CD4-positive, alpha-beta T cell treated with Interleukin-15 for 4 hours (primary cell): ENCODE measurements at places on chromosomes 4 and X.

DNA sequence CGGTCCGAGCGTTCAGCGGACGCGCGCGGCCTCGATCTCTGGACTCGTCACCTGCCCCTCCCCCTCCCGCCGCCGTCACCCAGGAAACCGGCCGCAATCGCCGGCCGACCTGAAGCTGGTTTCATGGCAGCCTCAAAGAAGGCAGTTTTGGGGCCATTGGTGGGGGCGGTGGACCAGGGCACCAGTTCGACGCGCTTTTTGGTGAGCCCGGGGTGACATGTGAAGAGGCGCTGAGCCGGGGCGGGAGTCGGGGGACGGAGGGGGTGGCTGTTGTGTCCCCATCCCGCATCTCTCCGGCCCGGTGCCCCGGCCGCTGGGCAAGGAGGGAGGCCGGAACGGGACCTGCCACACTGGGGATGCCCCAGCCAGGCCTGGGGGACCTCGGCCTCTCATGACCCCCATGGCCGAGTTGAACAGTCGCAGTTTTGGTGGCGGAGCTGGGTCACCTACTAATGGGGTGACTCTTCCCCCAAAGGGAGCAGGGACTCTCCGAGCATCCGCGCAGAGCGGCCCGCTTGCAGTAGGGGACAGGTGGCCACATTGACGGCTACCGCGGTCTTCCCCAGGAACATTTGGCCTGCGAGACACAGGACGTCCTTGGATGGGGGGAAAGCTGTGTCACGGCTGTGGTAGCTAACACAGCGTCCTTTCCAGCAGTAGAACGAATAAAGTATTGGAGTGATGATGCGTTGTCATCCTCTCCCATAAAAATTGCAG lies at the start of gene GK:
Gene GK (plus strand): TSS at position 9 of the 717 bp plus-strand sequence. CDS start 115 bp downstream, at position 124.
- DNase-seq = no peak

- DNase-seq = no peak
These were observed 118.4 kb downstream of the APBB2 start for GRCh38 chr4:41095973-41096372.

- no peak for DNase-seq
These were observed 16.4 kb upstream of the ZNF280C start for GRCh38 chrX:130285069-130285620.

- DNase-seq = no peak
These were observed 887.1 kb upstream of the AGA start for GRCh38 chr4:178329226-178329872.

DNA sequence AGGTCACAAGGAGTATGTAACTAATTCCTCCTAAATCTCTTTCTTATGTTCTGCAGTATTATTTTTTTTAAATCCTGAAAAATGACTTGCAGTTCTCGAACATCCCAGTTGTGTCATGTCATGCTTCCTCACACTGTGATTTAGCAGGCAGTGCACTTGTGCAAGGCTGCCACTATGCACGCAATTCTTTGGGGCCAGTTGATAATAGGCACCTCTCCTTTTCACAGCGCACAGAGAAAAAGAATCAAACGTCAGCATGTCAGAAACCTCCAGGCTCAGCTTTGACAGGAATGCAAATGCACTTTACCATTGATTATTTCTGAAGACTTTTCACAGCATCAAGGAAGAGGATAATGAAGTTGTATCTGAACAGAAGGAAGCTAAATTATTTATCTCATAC lies 62.9 kb downstream of the FGF13 start:
- no peak for DNase-seq

GRCh38 chr4:140793291-140793690 lies 37.1 kb upstream of the TBC1D9 start:
- DNase-seq = no peak

GRCh38 chr4:52369649-52370048 lies 289.5 kb downstream of the USP46 start:
- no peak for DNase-seq

DNA sequence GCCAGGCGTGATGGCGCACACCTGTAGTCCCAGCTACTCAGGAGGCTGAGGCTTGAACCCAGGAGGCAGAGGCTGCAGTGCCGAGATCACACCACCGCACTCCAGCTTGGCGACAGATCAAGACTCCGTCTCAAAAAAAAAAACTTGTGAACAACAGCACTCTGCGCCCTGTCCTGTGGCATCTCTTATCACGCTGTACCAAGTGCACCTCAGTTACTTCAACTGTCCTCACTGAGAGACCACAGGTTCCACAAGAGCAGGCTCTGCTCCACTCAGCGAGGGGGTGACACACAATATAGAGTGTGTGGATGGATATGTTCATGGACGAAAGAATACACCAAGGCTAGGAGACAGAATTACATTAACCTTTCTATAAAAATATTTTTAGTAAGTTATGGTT lies 49.3 kb downstream of the ADGRA3 start:
- no peak for DNase-seq

DNA sequence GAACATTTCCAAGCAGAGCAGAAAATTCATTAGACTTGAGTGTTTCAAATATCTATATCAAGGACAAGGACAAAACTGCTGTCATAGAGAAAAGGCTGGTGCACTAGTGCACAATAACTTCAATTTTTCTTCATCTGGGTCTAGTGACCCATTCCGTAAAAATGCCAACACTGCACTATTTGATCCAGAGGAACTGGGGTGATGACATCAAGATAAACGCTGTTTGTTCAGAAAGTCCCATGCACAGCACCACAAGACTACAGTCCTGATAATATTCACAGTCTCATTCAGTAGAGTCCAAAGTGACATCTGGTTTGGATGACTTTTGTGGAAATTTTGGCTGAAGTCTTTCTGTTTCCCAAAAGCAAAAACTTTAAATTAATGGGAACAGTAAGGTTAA lies 303.5 kb upstream of the GALNT7 start:
- no peak for DNase-seq
